A172 (cell line): ENCODE measurements at places on chromosomes 2 and 18.

DNA sequence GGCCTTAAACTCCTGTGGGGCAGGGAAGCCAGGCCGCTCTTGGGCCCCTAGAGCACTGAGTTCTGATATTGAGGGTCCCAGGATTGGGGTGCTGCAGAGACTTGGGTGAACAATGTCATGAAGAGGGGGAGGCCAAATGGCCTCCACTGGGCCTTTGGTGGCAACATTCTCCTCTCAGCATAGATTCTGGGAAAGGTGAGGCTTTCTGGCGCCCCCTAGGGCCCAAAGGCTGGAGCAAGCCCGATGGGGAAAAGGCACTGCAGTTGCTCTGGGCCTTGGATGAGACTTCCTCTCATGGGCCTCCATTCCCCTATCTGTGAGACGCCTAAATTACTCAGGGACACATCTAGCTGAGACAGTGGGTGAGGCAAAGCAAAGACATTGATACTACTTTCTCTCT lies 84.8 kb downstream of the ACAA2 start:
- peak; percentile 26 for DNase-seq

DNA sequence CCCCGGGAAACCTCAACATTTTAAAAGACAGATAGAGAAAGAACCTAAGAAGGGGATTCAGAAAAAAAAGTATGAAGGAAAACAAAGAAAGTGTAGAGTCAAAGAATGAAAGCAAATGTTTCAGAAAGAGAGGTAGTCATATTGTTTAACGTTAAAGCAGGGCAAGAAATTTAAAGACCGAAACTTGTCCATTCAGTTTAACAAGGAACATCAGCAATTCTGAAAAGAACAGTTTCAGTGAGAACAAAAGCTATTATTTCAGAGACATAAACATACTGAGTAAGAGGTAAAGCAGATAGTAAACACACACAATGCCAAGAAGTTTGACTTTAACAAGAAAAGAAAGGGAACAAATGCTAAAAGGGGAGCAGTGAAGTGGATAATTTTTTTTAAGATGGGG lies 41.1 kb downstream of the MBD2 start:
- DNase-seq: no peak

DNA sequence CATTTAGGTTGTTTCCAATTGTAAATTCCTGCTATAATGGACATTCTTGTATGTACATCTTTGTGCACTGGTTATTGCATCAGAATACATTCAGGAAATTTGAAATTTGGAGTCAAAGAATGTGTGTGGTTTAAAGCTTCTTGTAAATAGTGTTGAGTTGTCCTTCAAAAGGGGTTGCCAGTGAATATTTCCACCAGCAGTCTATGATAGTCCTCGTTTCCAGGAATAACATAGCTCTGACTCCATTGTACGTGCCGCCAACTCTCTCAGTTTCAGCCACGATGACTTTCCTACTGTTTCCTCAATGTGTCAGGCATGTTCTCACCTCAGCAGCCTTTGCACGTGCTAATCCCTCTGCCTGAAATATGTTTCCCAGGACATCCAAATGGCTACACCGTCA lies 10.9 kb upstream of the HS6ST1 start:
- no peak for DNase-seq

DNA sequence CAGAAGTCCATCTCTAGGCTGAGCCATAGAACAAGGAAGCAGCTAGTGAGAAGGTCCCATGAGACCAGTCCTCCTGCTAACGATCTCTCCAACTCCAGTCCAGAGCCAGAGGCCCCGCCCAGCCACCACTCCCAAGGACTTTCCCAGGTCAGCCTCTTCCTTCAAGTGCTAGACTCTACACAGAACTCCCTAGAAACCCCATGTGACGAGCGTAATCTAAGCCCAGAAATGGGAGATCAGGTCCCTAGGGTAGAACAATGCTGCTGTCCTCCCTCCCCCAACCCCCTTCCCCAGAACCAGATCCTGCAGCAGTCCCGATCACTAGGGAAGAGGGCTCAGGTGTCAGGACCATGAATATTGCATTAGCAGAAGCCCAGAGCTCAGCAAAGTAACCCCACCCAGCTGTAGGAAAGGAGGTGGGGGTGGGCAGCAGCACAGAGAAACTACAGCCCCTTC lies 6.9 kb downstream of the DCTN1 start:
- peak; percentile 17 for DNase-seq

DNA sequence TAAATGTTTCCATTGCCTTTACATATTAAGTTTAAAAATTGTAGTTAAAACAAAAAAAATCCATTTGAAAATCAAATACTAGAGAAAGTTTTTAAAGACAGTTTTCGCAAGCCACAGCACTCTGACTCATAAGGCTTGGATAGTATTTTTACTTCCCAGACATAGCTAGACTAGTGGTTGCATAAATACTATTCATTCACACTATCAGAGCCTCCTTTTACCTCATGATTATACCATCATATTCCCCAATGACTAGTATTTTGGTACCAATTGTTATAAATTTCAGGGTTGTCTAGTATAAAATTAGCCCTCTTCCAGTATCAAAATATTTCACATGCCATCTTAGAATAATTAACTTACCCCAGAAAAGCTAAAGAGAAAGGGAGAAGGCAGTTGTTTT lies 393.5 kb downstream of the ERBB4 start:
- DNase-seq: peak; percentile 40
